ENCODE measurements at places on chromosomes 7 and 10. TPM values are rescaled to one million over a fixed set of nuclear protein-coding genes. Genes with fewer than 3 reads are reported as not detected.
A peak's percentile ranks its signal among the peaks of the same experiment; 100 is the strongest.

GRCh38 chr7:96026611-96027010 is 254.3 kb downstream of the DYNC1I1 start:
- DNase-seq = no peak

DNA sequence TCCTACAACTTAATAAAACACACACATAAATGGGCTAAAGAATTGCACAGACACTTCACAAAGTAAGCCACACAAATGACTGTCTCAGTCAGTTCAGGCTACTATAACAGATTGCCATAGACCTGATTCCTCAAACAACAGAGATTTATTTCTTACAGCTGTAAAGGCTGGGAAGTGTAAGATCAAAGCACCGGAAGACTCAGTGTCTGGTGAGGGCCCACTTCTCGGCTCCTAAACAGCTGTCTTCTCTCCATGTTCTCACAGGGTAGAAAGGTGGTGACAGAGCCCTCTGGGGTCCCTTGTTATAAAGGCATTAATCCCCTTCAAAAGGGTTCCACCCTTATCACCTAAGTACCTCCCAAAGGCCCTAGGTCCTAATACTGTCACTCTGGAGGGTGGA is 18.3 kb downstream of the STK32C start:
- no peak for DNase-seq

- DNase-seq = no peak
These were observed 221.1 kb downstream of the SEMA3E start for GRCh38 chr7:83427884-83428283.

- DNase-seq = no peak
These were observed 113.4 kb upstream of the CDK6 start for GRCh38 chr7:92949748-92950147.

DNA sequence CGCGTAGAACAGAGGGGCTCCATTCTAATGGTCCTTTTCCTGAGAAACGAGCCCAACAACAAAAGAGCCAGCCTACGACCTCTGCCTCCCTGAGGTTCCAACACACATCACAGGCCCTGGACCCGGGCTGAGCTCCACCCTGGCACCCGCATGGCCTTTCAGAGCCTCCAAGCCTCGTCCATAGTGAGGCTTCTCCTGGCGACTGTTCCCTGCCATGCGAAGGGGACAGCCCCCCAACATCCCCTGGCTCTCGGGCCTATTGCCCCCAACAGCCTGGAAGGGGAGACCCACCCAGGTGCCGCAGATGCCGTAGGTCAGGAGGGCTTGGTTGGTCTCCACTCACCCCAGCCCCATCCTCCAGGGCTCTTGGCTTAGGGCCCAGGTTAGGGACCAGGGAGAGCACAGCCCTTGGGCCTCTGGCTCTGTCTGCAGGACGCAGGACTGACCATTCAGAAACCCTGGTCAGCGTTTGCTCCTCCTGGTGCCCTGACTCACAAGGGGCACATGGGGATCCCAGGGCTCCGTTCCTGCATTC is 91.5 kb downstream of the TCERG1L start:
- DNase-seq = no peak

Gene CTAGE8
- 0.25 TPM for total RNA-seq

GRCh38 chr7:130560972-130561371 is 69.1 kb downstream of the MEST start:
- DNase-seq = peak; percentile 8

GRCh38 chr7:18927134-18927533 is 190.3 kb downstream of the TWIST1 start:
- DNase-seq = no peak

Gene HOXA6
- total RNA-seq = not detected

Gene SUGCT
- total RNA-seq = 1.6 TPM

DNA sequence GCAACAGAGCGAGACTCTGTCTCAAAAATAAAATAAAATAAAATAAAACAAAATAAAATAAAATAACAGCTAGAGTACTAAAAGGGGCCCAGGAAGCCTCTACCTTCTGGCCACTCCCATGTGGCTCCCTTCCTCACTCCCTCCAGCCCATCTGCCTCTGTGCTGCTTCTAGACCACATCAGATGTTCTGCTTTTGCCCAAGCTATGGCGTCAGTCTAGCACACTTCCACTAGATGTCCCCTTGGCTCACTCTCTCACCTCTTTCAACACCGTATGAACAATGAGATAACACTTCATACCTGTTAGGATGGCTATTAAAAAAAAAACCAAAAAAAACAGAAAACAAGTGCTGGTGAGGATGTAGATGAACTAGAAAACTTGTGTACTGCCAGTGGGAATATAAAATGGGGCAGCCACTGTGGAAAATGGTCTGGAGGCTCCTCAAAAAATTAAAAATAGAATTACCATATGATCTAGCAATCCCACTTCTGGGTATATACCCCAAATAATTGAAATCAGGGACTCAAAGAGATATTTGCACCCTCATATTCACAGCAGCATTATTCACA is 132.3 kb downstream of the ARHGAP22 start:
- DNase-seq = no peak

GRCh38 chr10:99285881-99286280 is 43.3 kb upstream of the CNNM1 start:
- DNase-seq = no peak

- DNase-seq = peak; percentile 5
These were observed 9.0 kb upstream of the TAS2R3 start for GRCh38 chr7:141754939-141755338.

Gene NAPEPLD
- 6.3 TPM for total RNA-seq

DNA sequence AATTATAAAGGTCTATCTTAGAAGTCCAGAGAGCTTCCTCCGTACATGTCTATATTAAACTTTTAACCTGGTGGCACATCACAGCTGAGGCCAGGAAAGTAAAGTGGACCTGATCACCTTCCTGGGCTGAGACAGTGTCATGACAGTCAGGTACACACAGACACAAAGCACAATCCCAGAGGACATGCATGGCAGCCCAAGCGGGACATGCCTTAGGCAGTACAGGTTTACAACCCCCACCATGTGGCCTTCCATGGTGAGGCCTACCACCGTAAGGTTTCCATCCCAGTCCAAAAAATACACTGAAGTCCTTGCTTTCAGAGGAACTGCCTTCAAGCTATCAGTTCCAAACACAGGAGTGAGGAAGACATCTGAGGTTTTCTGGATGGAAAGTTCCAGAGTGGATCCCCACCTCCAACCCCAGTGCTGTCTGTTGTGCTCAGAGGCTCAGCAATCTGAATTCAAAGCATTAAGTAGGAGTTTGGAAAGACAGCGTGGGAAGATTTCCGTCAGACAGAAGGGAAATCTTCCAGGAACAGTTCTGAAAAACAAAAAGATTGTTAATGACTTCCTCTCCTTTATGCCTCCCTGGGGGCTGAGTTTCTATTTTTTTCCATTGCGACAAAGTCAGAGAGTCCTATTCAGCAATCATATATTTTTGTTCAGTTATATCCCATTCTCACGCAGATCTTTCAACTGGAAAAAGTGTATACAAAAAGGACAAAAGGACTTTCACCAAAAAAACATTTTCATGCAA is 20.1 kb downstream of the IFIT3 start:
- no peak for DNase-seq

Measured in activated CD8-positive, alpha-beta T cell treated with anti-CD3 and anti-CD28 coated beads for 36 hours (primary cell).